ENCODE measurements at places on chromosomes 2 and 18.

- no peak for DNase-seq
Measured at GRCh38 chr2:30346471-30347169, 100.4 kb upstream of the LCLAT1 start.

DNA sequence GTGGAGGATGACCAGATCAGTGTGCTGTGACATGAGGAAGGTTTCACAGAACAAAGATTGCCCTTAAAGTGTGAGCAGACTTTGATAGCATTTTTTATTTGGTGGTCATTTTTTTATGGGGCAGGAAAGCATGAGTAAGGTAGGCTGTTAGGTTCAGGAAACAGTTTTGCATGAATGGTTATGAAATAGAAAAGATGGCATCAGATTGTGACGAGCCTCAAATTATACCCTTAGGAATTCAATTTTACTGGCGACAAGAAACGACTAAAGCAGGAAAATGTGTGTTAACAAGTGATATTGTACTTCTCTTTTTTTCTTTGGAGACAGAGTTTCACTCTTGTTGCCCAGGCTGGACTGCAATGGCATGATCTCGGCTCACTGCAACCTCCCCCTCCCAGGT, 44.7 kb downstream of the PIK3C3 start:
- DNase-seq: no peak

- DNase-seq: no peak
Measured at GRCh38 chr2:21265752-21266151, 142.0 kb downstream of the TDRD15 start.

- DNase-seq: no peak
Measured at GRCh38 chr2:191501561-191502168, 176.3 kb upstream of the NABP1 start.

Data from activated CD8-positive, alpha-beta memory T cell treated with anti-CD3 and anti-CD28 coated beads for 24 hours (primary cell).